Activated CD4-positive, alpha-beta T cell treated with anti-CD3 and anti-CD28 coated beads, Interleukin-2, Interleukin-4, amounts not matched to agents 100 ng/mL and 50 ng/mL, durations not matched to agents 16 hours and 8 hours (primary cell): ENCODE measurements at places on chromosomes 16 and 17.
A peak's percentile ranks its signal among the peaks of the same experiment; 100 is the strongest.

DNA sequence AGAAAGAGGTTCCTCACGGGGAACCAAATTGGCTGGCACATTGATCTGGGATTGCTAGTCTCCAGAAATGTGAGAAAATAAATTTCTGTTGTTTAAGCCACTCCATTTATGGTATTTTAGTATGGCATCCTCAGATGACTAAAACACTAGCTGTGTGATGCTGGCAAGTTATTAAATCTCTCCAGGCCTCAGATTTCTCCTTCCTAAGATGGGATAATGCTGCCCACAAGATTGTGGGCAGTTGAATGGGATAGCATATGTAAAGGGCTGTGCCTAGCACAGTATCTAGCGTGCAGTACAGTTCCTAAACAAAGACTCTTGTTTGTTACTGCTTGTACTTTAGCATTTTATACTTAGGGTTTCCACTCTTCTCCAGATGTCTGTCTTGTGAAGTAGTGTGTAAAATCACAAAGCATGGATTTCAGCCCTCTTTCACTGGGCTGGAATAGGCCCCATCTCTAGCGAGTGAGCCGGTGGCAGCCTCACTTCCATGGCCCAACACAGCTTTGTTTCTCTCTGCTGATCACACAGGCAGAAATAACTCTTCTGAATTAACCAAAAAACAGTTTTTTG lies 38.2 kb upstream of the PHAF1 start:
- DNase-seq, result no peak

- no peak for DNase-seq
Measured at GRCh38 chr16:8819411-8820034, 21.9 kb downstream of the PMM2 start.

DNA sequence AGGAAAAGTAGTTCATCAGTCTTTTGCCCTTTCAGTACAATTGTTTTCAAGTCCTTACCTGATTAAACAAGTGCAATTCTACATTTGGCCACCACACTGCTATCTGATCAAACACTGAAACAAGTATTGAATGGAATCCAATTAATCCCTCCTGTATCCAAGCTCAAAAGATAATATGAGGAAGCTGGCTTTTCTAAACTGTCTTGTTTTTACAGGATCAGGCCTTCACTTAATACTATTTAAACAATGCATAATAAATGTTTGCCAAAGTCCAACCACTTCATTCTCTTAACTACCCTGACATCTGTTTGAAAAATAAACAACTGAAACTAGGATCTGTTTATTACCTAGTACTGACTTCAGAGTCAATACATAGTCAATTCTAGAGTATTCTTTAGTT lies 131.6 kb downstream of the MRTFB start:
- DNase-seq, result no peak

DNA sequence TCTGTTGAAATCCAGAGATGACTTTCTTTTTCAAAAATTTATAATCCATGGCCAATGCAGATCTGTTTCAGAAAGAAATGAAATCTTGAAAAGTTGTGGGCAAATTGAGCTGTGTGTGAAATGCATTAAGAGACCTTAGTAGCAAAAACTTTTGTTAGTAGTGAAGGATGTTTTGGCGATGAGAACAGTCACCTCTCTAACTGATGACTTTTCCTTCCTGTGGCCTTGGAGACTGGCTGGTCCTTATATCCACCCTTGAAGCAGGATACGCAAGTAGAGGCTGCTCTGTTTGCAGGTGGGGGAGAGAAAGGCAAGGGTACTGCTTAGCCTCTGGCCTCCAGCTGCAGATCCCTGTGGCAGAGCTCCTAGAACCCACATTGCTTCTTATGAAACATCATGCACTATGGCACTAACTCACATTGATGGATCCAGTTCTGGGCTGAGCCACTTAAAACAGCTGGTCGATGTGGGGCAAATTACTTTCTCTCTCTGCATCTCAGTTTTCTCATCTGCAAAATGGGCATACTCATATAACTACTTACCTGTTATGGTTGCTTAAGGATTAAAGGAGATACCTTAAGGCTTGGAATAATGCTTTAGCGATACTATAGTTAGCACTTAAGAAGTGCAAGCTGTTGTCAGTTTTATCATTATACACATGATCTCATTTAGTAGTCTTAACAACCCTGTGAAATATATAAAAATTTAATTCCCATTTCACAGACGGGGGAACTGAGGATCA lies 89.3 kb downstream of the SDR42E1 start:
- DNase-seq, result no peak

DNA sequence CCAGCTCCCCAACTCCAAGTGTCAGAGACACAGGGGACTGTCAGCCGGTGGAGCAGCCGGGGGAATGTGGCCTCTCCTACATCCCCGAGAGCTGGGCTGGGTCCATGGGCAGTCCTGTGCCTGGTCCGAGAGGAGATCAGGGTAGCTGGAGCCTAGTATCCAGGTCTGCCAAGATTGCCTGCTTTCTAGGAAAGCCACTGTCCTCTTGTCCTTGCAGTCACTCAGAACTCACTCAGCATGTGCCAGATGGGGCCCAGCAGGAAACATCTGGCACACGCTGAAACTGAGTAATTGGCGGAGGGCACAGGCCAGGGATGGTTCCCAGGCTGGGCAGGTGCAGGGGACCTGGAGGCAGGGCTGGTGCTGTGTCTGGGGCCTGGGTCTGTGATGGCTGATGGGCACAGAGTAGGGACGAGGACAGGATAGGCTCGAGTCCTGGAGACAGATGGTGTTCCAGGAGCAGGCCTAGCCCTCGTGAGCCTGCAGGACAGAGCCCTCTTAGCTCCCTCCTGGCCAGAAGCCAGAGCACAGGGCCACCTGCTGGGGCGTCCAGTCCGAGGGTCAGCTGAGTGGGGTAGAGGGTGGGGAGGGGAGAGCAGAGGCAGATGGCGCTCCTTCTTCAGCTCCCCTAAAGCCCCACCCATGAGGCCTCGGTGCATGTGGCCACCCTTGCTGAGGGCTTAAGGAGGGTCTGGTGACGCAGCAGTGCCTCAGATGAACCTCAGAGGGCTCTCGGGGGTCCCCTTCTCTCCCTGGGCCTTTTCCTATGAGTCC lies 31.1 kb downstream of the ADCY7 start:
- no peak for DNase-seq

DNA sequence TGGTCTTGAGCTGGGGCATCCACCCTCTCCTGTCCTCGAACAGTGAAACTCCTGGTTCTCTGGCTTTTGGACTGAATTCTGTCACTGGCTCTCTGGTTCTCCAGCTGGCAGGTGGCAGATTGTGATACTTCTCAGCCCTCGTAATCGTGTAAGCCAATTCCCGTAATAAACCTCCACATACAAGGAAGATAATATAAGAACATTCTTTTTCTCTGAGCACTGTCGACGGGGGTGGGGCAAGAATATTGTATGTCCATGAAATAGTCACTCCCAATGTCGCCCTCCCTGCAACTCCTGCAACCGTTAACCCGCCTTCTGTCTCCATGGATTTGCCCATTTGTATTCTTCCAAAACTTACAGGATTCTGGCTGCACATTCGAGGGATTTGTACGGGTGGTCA lies 39.2 kb upstream of the RPH3AL start:
- DNase-seq, result no peak

- no peak for DNase-seq
Measured at GRCh38 chr16:19540241-19540970, 15.1 kb upstream of the VPS35L start.

DNA sequence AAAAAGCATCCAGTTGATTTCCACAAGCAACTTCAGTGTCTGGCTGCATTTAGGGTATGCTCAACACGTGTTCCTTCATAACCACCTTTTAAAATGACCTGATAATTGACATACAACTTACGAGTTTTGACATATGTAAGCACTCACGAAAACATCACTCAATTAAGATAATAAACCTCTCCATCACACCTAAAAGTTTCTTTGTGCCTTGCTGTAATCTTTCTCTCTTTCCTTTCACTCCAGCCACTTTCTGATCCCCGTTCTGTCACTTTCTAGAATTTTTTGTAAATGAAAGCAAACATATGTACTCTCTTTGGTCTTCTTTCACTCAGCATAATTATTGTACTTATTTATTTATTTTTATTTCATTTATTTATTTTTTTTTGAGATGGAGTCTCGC lies 20.7 kb upstream of the UBE2G1 start:
- no peak for DNase-seq

GRCh38 chr16:50173316-50173715 lies 20.2 kb downstream of the TENT4B start:
- DNase-seq, result no peak

DNA sequence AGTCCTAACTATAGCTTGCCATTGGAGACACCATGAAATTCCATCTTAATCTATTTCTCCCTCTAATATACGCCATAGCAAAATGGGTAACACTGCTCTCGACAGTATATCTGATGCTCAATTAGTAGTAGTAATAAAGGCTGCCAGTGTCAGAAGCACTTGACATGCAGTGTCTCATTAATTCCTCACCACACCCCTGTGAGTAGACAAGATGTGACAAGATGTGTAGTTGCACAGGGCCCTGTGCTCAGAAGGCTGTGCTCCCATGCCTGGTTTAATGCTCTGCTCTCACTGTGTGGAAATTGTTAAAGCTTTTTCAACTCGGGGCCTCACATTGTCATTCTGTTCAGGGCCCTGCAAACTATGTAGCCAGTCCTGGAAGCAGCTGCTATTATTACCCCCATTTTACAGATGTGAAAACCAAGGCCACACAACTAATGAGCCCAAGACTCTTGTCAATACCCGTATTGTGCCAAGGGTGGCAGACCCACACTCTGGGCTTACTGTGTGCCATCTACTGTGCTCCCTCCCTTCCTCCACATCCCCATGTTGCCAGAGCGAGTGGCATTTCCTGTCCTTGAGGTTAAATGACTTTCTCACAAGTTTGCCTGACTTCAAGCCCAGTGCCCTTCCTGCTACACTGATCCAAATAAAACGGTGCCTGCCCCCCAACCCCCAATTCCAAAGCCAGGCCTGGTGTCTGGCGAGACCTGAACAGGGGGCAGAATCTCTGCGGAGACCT lies 287.3 kb upstream of the CCL2 start:
- DNase-seq, result peak; percentile 32

GRCh38 chr17:55845385-55845784 lies 94.5 kb downstream of the PCTP start:
- peak; percentile 3 for DNase-seq

DNA sequence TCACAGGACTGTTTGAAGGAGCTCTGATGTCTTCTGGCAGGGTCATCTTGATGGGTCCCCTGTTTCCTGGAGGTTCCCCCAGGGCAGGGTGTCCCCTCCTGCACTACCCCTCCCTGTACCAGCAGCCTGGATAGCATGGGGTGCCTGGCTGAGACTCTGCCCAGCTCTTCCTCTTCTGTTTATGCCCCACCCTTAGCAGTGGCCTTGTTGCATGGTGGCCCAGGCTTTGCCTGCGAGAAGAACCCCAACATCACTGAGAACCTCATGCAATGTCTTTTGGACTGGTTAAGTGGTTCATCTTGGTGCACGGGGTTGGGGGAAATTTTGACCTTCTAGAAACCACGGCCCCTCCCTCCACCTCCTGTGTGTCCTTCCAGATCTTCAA lies 121.8 kb downstream of the IRX3 start:
- no peak for DNase-seq

DNA sequence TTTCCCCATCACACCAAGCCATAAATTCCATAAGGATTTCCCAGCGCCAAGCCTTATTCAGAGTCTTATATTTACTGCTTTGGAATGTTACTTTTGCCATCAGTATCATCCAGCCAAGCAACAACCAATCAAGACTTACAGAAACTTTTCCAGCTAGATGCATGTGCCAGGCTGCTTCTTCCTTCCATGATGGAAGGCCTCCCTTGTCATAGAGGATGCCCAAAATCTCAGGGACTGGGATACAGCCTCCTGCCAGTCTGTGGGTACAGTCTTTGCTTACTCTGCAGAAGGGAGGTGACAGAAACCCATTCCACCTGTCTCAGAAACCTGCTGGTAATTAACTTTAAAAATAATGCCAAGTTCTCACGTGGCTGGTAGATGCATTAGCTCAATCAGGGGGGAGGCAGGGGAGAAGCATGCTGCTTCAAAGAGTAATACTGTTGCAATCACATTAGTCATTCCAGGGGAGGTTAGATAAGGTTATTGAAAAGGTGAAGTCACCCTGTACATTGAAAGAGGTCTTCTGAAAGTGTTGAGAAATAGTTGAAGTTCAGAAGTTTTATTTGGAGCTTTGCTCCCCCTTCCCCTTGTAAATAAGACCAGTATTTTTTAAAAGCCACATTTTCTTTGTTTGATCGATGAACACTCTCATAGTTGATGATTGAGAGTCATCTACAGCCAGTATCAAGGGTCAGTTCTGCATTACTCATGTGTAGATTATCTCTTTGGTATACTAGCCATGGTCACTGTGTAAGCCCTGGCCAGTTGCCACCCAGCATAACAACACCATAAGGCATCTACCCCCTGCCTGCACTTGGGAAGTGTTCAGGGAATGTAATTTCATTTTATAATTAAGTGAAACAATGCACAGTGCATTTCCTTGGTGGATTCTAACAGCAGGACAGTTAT lies 22.2 kb downstream of the HLF start:
- no peak for DNase-seq

- no peak for DNase-seq
Measured at GRCh38 chr17:4182043-4182442, 39.0 kb downstream of the CYB5D2 start.

DNA sequence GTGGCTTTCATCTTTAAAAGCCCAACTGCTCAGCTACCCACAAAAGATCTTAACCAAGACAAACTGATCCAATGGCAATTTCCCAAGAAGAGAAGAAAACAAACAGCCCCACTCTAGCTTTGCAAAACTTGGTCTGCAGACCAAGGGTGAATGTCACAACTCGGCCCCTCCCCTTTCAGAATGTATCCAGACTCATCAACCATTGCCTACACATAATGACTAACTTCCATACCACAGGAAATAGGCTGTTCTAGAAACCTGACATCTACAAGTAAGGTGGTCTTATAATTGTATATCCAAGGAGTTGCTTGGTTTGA lies 16.0 kb downstream of the DCUN1D3 start:
- DNase-seq, result peak; percentile 45

- DNase-seq, result no peak
Measured at GRCh38 chr17:8872705-8873435, 5.4 kb upstream of the PIK3R6 start.

GRCh38 chr17:73725794-73726515 lies 81.7 kb upstream of the SDK2 start:
- no peak for DNase-seq

DNA sequence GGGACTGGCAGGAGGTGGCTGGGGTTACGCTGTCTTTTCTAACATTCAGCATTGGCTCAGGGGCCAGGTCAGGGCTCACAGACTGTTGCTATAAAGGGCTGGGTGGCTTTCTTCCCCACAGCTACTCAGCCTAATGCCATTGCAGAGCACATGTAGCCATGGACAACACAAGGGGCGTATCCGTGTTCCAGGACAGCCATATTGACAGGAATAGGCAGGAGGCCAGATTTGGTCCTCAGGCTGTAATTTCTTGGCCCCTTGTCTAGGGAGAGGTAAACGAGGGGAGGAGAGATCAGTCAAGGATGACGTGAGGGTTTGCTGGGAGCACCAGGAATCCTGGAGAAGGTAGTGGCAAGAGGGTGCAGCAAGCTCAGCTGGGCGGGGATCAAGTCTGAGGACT lies 21.2 kb upstream of the MYO15B start:
- DNase-seq, result no peak

DNA sequence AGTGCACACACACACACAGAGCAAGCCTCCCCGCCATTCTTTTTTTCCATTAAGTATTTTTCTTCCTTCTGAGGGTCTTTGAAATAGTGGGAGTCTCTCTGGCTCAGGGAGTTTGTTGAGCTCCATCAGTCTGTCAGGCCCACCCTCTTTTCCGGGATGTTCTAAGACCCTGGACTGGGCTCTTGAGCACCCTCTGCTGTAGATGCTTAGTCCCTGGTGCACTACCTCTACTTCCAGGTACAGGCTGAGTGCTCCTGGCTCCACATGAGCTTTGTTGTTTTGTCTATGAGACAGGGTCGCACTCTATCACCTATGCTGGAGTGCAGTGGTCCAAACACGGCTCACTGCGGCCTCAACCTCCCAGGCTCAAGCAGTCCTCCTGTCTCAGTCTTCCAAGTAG lies 20.7 kb downstream of the LIMD2 start:
- no peak for DNase-seq
